ENCODE measurements at places on chromosomes 12 and 14.

- DNase-seq: peak; percentile 79
Measured at GRCh38 chr12:125330645-125331341, 265.6 kb downstream of the AACS start.

GRCh38 chr12:72241552-72241951 lies 30.6 kb upstream of the TRHDE start:
- no peak for DNase-seq

DNA sequence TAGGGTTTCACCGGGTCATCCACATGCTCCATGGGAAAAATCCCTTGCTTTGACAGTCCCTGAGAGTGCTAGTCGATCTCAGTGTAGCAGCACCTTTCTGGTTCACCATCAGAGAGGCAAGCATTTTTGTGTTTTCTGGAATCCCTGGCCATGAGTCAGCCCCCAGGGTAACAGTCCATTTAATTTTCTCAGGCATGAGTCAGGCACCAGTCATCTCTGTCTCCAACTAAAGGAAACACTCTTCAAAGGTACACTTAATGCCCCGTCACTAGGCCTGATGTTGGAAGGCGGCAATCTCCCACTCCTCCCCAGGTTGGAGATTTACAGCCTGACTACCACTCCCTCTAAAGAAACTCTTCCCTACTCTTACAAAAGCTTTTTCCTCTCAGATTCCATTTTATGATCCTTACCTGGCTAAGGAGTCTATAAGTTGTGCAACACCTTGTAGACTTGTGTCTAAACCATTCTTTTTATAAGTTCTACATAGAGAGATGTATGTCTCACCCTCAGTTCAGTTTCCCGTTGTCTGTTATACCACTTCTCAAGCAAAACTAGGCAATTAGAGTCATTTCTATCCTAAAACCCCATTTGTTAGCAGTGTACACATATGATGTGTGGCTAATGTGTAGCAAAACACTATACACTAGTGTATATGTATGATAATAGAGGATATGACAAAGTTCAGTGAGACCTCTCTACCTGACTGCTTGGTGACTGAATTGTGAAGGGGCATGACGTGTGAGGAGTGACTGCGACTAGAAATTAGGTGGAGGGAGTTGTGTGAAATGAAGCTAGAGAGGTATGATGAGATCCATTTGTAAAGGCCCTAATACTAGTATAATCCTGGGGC lies 24.6 kb downstream of the TMEM19 start:
- no peak for DNase-seq

DNA sequence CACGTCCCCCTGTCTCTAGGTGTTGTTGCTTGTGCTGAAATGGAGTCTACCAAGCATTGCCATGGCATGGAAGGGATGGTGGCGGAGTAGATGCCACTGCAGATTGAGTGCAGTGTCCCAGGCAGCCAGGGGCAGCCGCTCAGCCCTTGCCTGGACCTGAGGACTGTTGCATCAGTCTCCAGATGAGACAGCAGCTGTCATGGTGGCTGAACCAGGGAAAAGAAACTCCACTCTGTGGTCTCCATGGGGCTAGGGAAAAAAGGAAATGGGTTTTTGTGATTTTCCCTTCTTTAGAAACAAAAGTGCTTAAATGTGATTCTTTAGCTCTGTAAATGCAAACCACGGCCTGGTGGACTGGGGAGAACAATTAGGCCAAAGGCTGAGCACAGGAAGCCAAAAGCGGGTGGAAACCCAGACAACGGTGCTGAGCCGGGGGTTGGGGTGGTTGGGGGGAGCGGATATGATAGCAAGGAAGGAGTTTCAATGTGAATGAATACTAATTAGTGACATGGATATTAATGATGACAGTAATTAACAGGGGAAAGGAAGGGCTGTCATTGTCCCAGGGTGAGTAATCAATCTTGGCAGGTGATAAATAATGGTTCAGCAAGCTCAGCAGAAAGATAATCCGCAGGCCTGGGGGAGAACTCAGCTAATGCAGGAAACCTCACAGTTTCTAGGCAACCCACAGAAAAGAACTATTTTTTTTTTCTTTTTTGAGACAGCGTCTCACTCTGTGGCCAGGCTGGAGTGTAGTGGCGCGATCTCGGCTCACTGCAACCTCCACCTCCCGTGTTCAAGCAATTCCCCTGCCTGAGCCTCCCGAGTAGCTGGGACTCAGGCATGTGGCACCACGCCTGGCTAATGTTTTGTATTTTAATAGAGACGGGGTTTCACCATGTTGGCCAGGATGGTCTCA lies 442.6 kb downstream of the DPF3 start:
- peak; percentile 63 for DNase-seq

GRCh38 chr12:31207799-31208465 lies 118.0 kb downstream of the SINHCAF start:
- DNase-seq: no peak

- no peak for DNase-seq
Measured at GRCh38 chr14:91273885-91274273, 29.4 kb upstream of the GPR68 start.

- DNase-seq: no peak
Measured at GRCh38 chr12:124169577-124170284, 125.2 kb upstream of the RFLNA start.

DNA sequence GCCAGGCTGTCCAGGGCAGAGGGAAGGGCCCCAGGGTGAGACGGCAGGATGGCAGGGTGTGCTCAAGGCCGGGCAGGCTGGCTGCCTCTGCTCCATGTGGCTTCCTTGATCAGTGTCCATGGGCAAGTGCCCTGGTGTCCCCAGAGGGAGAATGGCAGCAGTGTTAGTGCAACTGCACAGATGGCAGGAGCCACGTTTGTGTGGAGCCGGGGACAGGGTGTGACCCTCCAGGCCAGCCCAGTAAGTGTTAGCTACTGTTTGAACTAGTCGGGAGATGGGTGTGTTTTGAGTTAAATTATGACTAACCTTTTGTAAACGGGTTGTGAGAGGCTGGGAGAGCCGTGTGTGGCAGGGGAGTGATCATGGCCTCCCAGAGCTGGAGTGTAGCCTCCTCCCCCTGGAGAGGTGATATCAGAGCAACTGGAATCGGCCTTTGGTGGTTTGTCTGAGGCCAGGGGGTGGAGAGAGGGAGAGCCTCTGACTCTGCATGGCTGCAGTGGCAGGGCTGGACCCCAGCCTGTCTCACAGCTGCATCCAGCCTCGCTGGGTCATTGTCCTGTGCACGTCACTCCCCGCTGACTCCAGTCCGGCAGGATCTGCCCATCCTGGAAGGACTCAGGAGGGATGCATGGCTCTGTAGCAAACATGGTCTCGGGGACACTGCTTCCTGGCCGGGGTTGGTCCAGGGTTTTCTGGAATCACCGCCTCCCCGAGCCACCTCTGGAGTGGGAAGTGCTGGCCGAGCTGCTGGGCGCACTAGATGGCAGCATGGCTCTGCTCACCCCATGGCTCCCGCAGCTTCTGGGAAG lies 27.8 kb downstream of the AACS start:
- no peak for DNase-seq

- no peak for DNase-seq
Measured at GRCh38 chr14:53144244-53144643, 8.9 kb downstream of the DDHD1 start.

- no peak for DNase-seq
Measured at GRCh38 chr12:52312086-52312485, 9.1 kb downstream of the KRT83 start.

DNA sequence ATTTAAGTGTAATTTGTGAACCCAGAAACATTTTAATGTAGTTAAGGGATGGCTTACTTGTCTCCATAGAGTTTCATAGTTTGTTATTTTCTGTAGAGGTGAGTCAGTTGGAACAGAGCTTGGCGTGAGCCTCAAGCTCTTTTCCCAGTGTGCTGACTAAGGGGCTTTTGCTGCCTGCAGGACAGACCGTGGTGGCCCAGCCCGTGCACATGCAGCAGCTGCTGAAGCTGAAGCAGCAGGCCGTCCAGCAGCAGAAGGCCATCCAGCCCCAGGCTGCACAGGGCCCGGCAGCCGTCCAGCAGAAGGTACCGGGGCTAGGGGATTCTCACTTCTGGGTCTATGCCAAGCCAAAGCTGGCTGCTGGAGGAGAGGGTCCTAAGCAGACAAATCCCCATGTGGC lies 76.9 kb downstream of the DDX51 start:
- DNase-seq: no peak

DNA sequence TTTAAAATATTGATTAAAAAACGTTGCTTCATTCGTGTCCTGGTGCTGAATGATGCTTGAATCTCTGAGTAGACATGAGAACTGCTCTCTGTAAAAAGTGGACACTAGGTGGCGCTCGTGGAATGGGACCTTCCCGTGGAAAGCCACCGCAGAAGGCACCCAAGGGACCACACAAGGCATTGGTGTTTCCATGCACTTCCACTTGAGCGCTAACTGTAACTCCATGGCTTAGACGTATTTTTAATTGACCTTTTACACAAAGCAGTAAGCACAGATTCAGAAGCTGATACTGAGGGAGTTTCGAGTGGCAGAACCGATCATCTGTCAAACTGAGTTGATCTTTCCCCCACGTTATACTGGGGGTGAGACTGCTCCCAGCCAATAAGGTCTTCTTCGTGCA lies 135.3 kb downstream of the PRKCH start:
- DNase-seq: peak; percentile 85

DNA sequence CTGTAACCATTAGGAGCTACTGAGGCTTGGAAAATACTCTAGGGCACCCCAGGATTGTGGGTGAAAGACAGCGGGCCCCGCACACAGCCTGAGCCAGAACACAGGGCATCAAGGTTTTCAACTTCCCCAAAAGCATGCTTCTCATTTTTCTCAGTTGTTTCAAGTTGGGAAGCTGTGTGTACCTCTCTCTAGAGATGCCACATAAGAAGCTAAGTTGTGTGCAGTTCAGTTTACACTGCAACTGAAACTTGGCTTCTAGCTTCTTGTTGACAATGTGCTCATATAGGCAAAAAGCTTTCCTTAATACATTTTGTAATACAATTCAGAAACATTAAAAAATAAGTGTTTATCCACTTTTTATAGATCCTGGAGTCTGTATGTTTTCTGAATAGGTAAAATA lies 88.1 kb upstream of the PTPRR start:
- no peak for DNase-seq

- DNase-seq: no peak
Measured at GRCh38 chr12:102953221-102953620, 4.3 kb upstream of the ASCL1 start.

- no peak for DNase-seq
Measured at GRCh38 chr12:110742096-110742717, 484 bp downstream of the PPP1CC start.

DNA sequence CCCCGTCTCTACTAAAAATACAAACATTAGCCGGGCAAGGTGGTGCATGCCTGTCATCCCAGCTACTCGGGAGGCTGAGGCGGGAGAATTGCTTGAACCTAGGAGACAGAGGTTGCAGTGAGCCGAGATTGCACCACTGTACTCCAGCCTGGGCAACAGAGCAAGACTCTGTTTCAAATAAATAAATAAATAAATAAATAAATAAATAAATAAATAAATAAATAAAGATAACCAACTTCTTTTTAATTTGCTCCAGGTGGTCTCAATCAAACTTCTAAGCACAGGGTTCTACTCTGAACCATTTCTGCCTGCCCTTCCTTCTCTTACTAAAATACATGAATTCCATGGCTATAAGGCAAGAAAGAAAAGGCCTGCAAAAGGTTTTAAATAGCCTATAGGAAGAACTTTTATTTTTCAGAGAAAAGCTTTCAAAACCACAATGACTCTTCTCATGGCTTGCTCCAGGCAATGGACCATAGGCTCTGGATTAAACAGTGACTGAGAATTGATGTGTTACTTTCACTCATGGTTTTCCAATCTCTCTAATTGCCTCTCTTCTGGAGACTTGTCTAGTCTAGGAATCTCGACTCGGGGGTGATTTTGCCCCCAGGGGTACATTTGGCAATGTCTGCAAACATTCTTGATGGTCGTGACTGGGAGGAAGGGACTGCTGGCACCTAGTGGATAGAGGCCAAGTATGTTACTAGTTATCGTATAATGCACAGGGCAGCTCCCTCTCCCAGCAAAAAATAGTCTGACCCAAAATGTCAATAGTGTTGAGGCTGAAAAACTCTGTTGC lies 14.4 kb downstream of the IGF1 start:
- DNase-seq: no peak

DNA sequence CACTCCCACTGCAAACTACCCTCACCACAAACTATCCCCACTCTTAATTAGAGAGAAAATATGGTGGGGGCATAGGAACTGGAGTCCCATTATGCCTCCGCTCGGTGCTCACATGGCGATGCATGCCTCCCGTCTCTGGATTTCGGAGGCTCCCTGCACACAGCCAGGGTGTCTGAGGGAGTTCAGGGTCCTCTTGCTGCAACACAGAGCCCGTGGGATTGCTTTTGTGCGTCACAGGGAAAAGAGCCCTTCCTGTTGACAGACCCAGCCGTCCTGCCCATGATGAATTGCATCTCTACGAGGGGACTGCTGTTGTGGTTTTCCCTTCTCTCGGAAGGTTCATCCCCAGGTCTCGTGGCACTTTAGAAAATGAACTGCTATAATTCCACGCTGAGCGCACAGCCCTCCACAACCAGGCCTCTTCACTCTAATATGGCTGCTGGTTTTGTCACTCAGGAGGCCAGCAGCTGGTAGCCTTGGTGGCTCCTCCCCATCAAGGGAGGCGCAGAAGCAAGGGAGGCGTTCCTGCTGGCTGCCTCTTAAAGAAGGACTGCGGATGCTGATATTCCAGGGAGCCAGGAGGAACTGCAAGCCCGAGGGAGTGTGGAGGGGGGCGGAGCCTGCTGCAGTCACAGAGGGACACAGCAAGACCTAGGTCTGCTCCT lies 158.0 kb downstream of the KCNA5 start:
- no peak for DNase-seq

DNA sequence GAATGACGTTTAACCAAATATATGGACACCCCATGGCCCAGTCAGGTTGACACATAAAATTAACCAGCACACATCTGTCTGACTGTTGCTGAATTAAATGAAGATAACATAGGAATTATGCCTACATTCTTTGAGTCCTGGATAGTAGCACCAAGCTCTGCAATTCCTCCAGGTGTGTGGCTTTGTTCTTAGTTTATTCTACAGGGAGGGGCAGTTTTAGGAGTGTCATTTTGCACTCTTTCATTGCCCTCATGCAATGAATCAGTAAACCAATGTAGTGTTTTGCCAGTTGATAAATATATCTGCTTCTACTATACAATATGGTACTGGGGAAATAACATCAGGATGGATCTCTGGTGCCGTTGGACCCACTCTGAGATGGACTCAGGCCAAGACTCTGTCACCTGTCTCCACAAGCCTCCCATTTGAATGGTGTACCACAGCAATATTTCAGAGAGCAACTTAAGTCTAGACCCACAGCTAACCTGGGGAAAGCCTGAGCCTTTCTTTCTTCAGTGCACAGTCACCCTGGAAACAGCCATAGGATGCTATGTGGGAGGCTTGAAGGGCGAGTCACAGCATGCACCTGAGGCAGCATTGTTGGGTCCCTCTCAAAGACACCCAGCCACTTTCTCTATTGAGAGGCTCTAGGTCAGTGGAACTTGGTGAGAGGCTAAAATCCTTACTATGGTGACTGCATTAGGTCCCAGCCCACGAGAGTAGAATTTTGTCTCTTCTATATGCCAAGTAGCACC lies 73.2 kb downstream of the ANO4 start:
- no peak for DNase-seq

- no peak for DNase-seq
Measured at GRCh38 chr12:22014783-22015144, 31.3 kb upstream of the CMAS start.
